ENCODE measurements at places on chromosomes 13 and 19.

DNA sequence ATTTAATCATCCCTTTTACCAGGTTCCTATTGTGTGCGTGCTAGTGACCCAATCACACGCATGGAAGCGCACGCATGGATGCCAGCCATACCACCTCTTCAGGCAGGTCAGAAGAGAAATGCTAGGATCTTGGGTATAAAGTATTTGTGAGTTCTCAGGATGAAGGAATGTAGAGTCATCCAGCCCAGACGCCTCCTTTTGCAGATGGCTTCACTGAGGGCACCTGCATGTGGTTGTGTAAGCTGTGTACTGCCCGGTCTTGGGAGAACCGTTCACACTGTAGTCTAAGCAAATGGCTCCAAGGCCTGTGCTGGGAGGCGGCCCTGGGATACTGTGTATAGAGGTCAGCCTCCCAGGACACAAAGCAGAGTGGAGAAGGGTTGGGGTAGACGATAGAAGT is 7.5 kb downstream of the ARHGEF7 start:
- DNase-seq: no peak

- no peak for DNase-seq
Measured at GRCh38 chr19:38281811-38282566, 17.6 kb downstream of the SPINT2 start.

GRCh38 chr19:13819238-13819637 is 24.0 kb downstream of the ZSWIM4 start:
- DNase-seq: no peak

DNA sequence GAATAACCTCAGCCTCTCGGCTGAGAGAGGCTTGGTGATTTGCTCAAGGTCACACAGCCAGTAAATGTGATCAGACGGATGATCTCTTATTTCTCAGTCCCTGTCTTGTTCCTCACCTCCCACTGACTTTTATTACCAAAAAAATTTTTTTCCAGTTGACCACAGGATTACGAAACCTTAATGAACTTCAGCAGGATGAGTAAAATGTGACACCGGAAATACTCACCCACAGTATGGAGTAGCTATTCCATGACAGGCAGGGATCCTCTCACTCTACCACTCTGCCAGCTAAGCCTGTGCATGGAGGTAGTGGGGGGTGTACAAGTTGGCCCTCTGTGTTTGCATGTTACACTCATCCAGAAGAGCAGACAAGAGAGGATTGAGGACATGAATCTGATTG is 916.4 kb downstream of the UQCRFS1 start:
- DNase-seq: no peak

DNA sequence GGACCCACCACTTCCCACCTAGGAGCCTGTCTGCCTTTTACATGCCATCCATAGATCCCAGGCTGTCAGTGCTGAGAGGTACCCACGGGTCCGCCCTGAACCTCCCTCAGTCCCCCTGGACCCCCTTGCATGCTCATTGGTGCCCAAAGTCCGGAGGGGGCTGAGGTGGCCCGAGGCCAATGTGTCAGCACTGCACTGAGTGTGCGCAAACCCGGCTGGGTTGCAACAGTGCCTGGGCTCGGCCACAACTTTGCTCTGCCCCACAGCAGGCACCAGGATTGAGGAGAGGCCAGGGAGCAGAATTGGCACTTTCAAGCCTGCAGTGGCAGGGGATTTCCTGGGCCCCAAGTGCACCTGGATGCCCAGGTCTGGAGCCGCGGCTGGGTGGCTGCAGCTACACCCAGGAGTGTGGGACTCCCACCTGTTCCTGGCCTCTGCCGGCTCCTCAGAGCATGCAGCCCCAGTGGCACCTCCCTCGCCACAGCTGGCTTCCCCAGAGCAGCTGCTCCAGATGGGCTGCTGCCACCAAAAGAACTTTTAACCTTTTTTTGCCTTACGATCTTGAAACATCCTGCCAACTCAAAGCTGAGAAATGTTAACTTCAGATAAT is 837.0 kb downstream of the SLITRK6 start:
- no peak for DNase-seq

DNA sequence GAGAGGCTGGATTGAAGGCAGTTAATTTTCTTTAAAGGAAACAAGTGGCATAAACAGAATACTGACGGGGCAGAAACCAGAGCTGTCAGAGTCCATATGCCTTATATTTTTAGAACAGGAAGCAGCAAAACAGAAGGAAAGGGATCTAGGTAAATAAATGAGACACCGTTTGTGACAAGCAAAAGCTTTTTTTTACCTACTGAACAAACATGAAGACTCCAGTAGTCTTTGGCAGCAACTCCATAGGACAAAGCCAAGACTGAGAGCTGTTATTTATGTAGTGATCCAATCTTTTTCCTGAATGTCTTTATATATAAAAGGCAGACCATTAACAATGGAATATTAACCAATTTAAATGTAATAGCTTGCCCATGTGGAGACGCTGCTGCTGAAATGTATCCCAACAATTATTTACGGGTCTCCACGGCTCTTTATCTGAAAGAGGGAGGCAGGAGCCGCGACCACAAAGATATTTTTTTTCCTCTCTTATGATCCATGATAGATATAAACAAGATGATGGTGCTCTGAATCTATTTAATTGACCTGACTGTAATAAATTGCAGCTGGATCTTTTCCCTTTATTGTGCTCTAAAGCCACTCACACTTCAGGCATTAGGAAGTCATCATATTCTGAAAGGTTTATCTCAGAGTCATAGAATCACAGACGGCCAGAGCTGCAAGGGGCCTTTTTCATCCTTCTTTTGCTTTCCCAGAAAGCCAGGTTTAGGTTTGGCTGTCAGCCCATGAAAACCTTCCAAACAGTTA is 687.8 kb downstream of the EFNB2 start:
- DNase-seq: no peak

- no peak for DNase-seq
Measured at GRCh38 chr19:18193388-18194180, 566 bp downstream of the MPV17L2 start.

- no peak for DNase-seq
Measured at GRCh38 chr19:54473071-54473891, at the start of gene CDC42EP5. Gene CDC42EP5 (minus strand): TSS chr19:54473296. CDS start chr19:54465547, 7,749 bp downstream.

DNA sequence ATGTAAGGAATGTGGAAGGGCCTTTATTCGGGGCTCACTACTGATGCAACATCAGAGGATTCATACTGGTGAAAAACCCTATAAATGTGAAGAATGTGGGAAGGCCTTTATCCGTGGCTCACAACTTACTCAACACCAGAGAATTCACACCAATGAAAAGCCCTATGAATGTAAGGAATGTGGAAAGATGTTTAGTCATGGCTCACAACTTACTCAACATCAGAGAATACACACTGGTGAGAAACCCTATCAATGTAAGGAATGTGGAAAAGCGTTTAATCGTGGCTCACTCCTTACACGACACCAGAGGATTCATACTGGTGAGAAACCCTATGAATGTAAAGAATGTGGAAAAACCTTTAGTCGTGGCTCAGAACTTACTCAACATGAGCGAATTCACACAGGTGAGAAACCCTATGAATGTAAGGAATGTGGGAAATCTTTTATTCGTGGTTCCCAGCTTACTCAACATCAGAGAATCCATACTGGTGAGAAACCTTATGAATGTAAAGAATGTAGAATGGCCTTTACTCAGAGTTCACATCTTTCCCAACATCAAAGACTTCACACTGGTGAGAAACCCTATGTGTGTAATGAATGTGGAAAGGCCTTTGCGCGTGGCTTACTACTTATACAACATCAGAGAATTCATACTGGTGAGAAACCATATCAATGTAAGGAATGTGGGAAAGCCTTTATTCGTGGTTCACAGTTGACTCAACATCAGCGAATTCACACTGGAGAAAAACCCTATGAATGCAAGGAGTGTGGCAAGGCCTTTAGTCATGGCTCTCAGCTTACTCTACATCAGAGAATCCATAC is 44.3 kb downstream of the ZNF585A start:
- no peak for DNase-seq

DNA sequence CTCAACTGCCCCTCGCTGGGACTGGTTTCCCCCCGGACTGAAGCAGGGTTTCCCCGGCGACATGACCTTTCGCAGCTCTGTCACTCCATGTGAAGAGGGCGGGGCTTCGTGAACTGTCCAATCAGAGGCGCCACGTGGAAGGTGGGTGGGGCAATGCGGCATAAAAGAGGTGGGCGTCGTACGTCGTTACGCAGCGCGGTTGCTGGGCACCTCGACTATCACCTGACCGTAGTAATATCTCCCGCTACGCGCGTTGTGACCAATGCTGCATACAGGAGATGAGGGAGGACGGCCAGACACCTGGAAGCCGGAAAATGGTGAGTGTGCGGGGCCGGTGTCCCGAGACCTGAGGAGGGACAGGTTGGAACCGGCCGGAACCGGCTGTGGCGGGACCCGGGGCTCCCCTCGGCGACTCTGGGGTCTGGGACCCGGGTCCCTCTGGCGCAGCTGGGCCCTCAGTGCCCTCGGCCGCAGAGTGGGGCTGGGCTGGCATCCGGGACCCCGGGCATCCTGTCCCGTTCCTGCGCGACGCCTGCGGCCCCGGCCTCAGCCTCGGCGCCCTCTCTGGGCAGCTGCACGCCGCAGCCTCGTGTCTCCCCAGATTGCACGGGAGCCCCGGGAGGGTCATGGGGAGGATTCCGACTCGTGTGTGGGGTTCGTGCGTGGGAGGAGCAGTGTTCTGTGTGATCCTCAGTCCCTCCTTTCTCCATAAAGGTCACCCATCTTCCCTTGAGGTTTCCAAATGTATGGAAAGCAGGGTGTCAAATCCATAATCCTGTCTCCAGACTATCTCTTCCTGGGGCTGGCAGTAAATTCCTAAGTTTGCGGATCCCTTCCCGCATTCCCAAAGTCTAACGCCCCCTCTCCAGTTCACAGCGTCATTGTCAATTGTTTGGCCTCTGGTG is 32.2 kb downstream of the ZNF136 start:
- DNase-seq: peak; percentile 79

DNA sequence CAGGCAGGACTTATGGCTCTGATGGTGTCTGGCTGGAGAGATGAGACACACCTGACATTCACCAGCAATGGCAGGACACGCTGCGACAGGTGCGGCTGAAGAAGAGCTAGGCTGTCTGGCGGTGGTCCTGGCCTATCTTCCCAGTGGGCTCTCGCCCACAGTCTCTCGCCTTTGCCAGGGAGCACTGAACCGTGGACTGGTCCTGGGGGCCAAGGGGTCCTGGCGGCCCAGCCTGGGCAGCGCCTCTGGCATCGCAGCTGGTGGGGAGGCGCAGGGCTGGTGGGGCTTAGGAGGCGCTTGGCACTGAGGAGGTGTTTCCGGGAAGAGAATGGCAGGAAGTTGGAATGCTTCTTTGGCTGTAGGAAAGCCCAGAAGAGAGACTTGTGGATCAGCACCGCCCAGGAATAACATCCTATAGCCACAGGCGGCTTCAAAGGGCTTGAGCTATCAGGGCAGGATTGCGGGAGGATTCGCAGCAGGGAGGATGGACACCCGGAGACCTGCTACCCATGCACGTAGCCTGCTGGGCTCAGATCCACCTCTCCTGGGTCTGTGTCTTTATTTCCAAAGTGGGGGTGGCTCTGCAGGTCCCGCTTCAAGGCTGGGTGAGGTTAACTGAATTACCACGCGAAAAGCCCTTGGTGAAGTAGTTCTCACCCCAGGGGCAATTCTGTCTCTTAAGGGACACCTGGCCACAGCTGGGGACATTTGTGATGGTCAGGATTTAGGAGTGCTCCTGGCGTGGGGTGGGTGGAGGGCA is 14.6 kb downstream of the KDM4B start:
- no peak for DNase-seq

DNA sequence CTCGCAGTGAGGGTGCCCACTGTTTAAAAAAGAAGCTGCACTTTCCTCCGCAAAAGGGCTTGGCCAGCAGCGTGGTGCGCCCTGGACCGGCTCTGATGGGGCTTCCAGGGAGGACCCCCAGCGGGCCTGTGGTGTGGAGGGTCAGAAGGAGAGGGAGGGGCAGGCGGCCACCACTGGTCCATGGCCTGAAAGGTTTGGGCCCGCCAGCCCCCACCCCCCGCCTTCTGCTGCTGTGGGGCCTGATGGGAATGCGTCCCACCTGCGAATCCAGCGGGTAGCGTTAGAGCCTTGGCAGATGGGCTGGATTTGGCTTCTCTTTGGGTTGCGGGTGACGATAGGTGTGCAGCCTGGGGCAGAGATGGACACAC is 34.7 kb downstream of the TMEM255B start:
- no peak for DNase-seq

GRCh38 chr13:111342721-111343120 is 22.3 kb downstream of the TEX29 start:
- DNase-seq: no peak

- no peak for DNase-seq
Measured at GRCh38 chr13:27650312-27650711, 28.6 kb downstream of the POLR1D start.

DNA sequence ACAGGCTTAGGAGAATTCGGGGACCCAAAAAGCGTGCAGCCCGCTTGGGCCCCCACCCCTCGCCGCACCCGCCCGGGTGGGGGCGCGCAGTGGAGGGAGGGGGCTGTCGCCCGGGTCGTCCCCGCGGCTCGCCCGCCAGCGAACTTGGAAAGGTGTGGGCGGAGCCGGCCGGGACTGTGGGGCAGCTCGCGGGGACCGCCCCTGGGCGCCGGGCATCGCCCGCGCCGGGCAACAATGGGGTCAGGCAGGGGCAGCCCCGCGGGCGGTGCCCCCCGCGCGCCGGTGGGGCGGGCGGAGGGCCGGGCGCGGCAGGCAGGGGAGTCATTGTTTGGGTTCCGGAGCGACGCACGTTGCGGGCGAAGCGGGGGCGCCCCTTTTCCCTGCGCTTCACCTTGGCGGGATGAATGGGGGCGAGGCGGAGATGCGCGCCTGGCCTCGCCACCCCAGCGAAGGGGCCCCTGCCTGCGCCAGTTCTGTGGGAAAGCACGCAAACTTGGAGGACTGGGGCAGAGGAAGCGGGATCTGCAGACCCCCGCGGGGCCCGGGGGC is 647 bp upstream of the KLF12 start:
- DNase-seq: no peak

DNA sequence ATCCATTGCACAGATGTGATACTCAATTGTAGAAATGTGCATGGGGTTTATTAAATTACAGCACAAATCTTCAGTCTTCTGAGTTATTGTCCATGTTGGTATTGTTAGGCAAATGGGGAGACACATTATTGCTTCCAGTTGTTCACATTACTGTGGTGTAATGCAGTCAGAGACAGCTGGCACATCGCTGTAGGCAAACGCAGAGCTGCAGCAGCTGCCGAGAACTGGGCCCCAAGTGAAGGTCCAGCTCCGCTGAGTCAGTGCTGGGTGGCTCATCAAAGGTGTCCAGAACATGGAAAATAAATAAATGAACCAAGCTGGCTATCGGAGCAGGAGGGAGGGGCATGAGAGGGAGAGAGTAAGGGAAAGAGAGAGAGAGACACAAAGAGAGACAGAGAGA is 299.1 kb upstream of the OBI1 start:
- no peak for DNase-seq

DNA sequence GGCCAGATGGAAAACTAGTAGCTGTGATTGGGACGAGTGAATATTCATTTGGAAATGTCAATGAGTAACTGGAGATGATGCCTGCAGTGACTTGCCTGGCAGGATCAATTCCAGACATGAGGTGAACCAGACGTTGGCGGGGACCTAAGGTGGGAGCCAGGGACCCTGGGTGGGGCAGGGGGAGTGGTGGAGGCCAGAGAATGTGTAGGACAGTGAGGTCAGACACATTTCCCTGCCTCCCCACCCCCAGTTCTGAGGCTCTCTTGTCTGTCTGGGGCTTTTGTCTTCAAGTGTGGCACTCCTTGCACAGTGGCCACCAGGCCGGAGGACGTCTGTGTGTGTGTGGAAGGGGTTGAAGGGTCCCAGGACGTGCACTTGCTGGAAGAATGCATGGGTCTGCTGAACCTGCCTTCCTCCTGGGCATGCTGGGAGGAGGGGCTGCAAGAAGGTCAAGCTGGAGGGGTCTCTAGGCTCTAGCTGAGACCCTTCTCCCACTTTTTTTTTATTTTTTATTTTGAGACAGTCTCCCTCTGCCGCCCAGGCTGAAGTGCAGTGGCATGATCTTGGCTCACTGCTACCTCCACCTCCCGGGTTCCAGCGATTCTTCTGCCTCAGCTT is 51.6 kb downstream of the CHST8 start:
- DNase-seq: no peak

Measured in nucleus accumbens (tissue), 56 donors.